Glomerular endothelial cell (primary cell): ENCODE measurements at places on chromosomes 2 and 18.

GRCh38 chr2:24832521-24832920 is 39.3 kb downstream of the CENPO start:
- no peak for DNase-seq

GRCh38 chr2:144671695-144672455 is 152.0 kb upstream of the ZEB2 start:
- DNase-seq: no peak

GRCh38 chr18:7923105-7923504 is 356.0 kb downstream of the PTPRM start:
- no peak for DNase-seq

GRCh38 chr2:73984203-73984921 is at the start of gene TET3:
TSS of gene TET3 (plus strand) at chr2:73984910. CDS start at chr2:73986404, 1,494 bp downstream.
- DNase-seq: no peak

GRCh38 chr2:124065636-124066035 is 40.5 kb downstream of the CNTNAP5 start:
- no peak for DNase-seq
